ENCODE measurements at places on chromosomes 16 and 17.

DNA sequence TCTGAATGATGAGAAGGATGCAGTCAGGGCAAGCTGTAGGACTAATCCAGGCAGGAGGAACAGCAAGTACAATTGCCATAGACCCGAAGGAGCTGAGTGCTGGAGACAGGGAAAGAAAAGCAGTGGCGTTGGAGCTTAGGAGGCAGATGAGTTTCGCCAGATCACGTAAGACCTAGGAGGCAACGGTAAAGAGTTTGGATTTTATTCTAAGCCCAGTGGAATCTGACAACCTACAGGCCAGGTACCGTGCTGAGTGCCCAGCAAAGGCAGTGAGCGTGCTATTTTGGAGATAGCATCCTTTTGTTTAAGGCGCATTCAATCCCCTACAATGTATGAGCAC lies 1.2 kb downstream of the USP43 start:
- DNase-seq, result peak; percentile 45

GRCh38 chr16:84144859-84145639 lies at the start of the genes DNAAF1 and HSDL1:
Gene DNAAF1 (plus strand): TSS chr16:84145308. CDS start chr16:84145441, 133 bp downstream.
Gene HSDL1 (minus strand): TSS chr16:84145177. CDS start chr16:84131321, 13,856 bp downstream.
- DNase-seq, result peak; percentile 75

DNA sequence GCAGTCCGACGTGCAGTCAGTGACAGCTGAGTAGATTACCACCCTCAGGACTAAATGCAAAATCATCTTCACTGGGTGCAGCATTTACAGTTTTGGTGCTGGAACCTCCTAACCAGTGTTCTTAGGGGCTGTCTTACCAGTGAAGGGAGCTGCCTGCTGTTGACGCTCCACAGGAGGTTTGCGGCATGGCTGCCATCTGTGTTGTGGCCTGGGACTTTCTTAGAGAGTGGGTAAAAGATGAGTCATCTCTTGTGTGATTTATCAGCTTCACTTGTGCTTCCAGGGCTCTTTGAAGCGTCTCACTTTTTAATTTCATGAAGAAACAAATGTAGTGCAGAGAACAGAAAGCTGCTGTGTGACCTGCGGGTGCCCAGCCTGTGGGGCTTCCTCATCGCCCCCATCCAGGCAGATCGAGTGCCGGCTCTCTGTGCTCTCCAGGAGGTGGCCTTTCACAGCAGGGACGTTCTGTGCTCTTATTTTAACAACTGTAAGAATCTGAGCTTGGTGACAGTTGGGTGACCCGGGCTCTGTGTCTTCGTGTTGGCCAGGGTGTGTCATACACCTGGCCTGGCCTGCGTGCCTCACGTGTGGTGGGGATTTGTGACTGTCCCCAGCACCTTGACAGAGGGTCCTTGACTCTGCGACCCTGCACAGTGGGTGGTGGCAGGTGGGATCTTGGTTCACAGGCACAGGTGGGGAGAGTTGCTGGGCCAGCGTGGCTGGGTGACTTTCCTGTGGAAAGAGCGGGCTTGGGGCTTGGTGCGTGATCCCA lies 24.3 kb upstream of the ZNF750 start:
- peak; percentile 85 for DNase-seq

DNA sequence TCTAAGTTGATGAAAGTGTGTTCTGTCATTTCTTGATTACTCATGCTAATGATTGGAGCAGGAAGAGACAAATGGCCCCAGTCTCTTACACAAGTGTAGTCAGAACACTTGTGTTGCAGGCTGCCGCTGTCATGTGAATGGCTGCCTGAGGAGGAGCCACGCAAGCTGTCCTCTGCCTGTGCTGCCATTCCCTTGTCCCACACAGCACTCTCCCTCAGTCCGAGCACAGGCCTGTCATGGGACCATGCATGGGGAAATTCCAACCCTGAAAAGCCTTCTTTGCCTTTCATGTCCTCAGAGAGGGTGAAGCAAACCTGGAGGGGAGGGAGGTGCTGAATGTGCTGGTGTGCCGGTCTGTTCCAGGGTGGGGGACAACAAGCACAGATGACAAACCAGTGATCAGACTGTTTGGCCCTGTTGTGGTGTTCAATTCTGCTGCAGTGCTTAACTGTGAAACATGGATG lies 109.4 kb downstream of the MRTFB start:
- DNase-seq, result no peak

DNA sequence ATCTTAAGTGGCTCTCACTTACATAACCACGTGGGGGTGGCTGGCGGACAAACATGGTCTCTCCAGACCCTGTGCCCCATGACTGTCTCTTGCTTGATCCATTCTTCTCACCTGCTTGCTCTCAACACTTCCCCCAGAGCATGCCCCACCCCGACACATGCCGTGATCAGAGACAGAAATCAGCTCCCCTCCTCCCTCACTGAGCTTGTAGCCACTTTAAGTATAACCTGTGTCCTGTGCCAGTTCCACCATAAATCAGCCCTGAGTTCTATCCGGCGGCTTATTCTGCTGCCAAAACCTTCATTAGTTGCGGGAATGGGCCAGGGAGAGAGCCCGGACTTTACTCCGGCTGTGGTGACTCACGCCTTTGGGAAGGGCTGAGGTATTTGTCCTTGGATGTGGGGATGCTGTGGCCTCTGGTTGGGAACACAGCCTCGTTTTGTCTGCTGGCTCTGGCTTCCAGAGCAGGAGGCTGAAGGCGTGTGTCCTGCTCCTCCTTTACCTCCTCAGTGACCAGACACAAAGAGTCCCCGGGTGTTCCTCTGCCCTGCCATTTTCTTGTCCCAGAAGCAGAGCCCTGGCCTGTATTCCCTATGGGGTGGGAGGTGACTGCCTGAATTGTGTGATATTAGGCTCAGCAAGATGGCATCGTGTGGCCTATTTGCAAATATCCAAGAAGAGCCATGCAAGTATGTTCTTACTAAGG lies 21.1 kb downstream of the ANKRD40 start:
- DNase-seq, result no peak

- no peak for DNase-seq
Observed at GRCh38 chr17:4354862-4355514, 11.5 kb downstream of the UBE2G1 start.

DNA sequence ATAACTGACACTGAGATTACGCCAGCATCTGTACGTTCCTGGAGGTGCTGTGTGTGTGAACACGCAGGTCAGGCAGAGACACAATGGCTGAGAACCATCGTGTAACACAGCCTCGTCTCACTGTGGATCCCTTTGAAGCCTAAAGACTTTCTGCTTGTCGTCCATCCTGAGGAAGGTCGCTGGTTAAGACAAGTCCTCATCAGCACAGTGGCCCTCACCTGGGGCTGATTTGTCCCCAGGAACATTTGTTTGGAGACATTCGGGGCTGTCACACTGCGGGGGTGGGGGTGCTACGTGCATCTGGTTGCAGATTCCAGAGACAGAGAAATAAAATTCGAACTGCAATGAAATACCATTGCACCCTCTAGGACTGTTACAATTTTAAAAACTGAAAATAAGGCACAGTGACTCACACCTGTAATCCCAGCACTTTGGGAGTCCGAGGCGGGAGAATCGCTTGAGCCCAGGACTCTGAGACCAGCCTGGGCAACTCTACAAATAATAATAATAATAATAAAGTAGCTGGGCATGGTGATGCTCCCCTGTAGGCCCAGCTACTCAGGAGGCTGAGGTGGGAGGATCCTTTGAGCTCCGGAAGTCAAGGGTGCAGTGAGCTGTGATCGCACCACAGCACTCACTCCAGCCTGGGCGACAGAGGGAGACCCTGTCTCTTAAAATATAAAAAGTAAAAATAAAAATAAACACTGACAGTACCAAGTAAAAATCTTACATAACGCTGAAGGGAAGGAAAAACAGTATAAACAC lies 112.0 kb upstream of the METRNL start:
- DNase-seq, result no peak
